RPMI7951 (cell line): ENCODE measurements at places on chromosomes 2 and 18. TPM values are rescaled to one million over a fixed set of nuclear protein-coding genes. Genes with fewer than 3 reads are reported as not detected.

CHRNG gene
- total RNA-seq = not detected in 2 replicates

CCDC68 gene
- total RNA-seq = 0.12 and 0.29 TPM in 2 replicates

GREB1L gene
- 0.24 TPM in 1 of 2 replicates, not detected in the other for total RNA-seq

DNA sequence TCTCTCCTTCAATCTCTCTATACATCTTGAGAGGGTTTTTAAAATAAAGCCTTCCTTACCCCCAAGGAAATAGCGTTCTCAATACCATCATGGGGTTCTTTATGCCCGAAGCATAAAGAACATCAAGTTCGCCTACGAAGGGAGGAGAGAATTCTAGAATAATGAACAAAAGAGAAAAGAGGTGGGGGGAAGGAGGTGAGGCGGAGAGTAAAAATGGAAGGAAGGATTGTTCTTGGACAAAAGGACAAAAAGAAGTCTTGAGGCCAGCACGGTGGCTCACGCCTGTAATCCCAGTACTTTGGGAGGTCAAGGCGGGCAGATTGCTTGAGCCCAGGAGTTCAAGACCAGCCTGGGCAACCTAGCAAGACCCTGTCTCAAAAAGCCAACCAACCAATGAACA is 319.8 kb upstream of the NCKAP5 start:
- DNase-seq = no peak

DNA sequence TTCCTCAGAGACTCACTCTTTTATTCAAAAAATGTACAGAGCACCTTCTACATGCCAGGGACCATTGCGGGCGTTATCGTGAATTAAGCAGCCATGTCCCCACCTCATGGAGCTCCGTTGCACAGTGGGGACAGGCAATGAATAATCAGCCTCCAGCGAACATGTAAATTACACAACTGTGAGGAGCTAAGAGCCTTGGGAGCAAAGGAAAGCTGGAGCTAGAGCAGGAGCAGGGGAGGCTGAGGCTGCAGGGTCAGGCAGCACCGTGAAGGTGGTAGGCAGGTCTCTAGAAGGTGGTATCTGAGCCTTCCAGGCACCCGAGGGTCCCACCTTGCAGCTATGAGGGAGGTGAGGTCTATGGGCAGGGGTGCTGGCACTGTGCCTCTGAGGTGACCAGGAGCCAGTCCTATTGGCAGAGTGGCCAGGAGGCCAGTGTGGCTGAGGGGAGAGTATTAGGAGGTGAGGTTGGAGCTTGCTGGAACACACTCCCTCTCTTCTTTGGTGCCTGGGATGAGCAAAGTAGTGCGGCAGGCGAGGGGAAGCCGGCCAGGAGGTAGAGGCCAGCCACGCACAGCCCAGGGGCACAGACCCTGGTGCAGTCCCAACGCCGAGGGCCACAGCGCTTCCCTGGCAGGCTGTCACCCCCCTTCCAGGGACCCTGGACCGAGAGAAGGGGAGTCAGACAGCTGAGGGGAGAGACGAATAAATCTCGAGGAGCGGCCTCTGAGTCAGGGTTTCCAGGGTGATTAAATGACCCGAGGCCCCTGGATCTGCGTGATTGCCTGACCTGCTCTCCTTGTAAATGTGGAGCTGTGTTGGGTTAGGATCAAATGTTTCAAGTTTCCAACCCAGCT is 167.3 kb downstream of the SEPTIN10 start:
- DNase-seq = peak; percentile 88

DNA sequence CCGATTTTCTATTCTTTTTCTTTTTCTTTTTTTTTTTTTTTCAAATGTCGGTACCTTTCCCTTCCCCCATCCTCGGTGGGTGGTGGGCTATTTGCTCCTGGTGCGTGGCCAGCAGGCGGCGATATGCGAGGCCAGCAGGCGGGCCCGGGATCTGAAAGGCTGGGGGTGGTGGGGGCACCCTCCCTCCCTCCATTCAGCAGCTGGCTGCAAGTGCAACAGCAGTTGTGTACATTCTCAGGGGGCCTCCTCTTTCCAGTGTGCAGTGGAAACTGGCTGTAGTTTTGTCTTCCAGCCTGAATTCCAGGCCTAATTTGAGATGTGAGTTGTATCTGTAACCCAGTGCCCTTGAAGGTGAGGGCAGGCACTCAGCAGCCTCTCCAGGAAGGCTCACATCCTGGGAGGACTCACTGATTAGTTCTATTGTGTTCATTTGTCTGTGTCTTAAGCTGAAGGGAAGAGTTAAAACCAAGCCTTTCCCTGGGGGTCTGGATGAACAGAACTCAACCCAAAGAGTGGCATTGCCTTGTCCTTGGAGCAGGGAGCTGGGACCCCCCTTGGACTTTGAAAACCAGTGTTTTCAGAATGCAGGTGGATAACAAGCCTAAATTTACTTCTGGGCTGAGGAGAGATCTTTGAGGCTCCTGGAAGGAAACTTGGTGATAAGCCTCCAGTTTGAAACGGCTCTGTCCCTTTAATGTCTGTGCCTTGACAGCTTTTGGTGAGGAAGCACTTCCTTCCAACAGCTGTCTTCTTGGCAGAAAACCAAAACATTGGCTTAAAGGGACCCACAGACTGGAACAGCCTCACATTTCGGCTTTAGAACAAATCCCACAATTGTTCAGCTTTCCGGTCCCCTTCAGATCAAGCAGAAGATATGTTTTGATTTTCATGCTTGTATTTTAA is 3.3 kb downstream of the MYCN start:
- peak; percentile 37 for DNase-seq

- DNase-seq = no peak
Measured at GRCh38 chr2:233013027-233013461, at the start of gene NGEF. TSS of gene NGEF (minus strand) at chr2:233013256. CDS start at chr2:232974890, 38,366 bp downstream.
